IMR-90 (cell line): ENCODE measurements at places on chromosomes 6 and 20. TPM values are rescaled to one million over a fixed set of nuclear protein-coding genes. Genes with fewer than 3 reads are reported as not detected.

The FAM184A gene
- not detected in 2 replicates for total RNA-seq

The OR12D3 gene
- total RNA-seq: not detected in 2 replicates

The SLC17A2 gene
- total RNA-seq: not detected in 2 replicates

The NKAPL gene
- total RNA-seq: 0.54 and 0.83 TPM in 2 replicates

The NMBR gene
- total RNA-seq: not detected in 2 replicates

The CAGE1 gene
- under 0.01 TPM in 1 of 2 replicates, not detected in the other for total RNA-seq

The BMP2 gene
- total RNA-seq: 0.18 and 0.28 TPM in 2 replicates

- no peak for DNase-seq
These were observed 3.1 kb upstream of the CCDC167 start for GRCh38 chr6:37502703-37503291.

- no peak for DNase-seq
These were observed 80.3 kb downstream of the ASXL1 start for GRCh38 chr20:32438331-32438858.

- DNase-seq: no peak
These were observed 104.0 kb downstream of the VEGFA start for GRCh38 chr6:43873806-43874714.

DNA sequence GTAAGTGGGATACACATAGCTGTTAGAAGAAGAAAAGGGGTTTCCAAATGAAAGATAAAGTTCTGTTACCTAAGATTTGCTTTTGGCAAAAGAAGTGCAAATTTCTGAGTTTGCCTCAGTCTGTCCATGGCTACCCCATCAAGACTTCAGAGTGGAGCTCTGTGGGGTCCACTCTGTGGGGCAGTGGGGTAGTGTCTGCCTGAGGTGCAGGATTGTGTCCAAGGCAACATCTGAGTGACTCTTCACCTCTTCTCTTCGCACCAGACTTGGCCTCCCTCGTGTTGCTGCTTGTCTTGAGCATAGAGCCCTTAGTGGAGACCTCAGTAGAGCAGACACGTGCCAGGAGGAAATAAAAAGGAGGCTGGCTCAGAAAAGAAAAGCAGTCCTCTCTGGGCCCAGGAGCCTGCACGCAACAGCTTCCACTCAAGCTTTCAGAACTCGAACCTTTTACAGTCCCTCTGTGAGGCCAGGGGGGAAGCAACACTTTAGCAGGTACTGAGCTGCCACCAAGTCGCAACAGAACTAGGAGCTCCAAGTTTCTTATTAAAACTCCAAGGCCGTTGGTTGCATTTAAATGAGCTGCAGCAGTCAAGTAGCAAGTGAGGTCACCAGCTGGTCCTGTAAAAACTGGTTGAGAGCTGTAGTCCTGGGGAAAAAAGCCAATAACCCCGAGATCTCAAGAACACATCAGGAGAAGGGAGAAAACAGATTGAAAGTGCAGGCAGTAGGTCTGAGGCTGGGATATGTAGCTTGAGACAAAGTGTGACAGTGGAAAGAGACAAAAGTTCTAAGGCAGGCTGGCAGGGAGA is 413.5 kb downstream of the CDC5L start:
- no peak for DNase-seq

DNA sequence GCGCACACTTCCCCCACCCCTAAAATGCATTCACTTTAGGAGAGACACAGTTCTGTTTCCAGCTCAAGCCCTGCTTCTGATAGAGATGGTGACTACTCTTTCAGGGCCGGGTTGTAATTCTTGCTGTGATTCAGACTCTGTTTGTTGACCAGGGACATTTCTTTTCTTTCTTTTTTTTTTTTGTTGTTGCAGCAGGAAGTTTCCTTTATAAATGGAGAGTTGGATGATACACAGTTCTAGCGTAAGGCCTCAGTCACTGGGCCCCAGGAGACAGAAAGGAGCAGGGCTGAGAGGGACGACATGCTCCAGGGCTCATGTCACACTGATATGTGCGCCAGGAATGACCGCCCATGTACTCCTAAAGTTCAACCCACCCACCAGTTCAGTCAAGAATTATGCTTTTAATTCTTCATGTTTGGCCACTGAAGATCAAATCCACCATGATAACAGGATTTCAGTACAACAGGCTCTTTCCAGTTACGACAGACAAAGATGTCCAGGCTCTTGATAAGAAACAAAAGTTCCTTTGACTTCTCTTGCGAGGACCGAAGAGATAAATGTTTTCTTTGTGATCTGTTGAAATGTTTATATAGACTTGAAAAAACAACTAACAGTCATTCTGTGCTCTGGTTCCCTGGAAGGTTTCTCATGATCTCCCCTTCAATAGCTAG is 142.5 kb downstream of the CD164 start:
- no peak for DNase-seq

DNA sequence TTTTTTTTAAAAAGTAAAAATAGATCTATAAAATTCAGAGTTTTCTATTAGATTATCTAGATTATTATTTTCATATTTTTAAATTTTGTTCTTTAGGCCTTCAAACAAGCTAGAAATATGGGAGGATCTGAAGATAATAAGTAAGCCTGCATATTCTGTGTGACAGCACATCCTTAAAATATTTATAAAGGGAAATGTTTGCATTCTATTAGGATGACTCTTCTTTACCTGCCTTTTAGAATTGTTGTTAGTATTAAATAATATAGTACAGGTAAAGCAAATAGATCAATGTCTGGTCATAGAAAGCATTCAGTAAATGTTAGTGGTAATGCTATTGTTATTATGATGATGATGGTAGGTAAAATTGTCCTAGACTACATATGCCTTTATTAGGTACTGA is 17.4 kb downstream of the PEX3 start:
- DNase-seq: no peak

GRCh38 chr20:24692446-24693200 is 223.2 kb downstream of the SYNDIG1 start:
- no peak for DNase-seq

DNA sequence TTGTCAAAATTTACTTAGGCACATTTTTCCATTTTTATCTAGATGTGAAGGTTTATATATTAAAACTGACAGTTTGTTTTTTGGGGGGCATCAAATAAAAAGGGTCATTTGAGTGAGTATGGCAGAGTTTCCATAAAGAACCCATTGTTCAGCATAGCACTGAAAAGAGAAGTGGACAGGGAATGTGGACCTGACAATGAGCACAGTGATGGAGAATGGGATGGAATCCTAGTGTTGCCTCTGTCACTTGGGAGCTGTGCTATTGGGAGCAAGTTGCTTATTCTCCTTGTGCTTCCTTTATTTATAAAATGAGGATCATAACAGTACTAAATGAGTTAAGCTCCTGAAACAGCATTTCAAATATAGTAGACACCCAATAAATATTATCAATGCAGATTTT is 130.7 kb upstream of the SIM1 start:
- no peak for DNase-seq

GRCh38 chr6:35640017-35640664 is 48.6 kb downstream of the FKBP5 start:
- peak; percentile 62 for DNase-seq

DNA sequence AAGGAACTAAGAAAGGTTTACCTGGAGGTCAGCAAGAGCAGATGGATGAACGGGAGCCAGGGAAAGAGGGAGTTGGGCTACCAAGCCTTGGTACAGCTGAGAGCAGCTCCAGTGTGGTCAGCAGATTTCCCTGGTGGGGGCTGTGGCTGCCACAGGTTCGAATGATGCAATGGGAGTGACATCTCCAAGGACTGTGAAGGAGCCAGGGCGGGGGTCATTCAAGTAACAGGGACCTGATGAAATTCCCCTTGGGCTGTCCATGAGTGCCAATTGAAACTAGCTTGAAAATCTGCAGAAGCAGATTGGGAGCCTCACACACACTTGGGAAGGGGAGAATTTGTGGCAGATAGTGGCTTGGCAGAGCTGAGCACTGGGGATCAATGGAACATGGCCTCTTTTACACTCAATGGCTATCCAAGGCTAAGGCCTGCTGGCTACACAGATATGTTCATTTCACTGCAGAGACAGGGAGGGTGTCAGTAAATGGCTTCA is 247.0 kb upstream of the ECI2 start:
- no peak for DNase-seq

- peak; percentile 34 for DNase-seq
These were observed 12.8 kb upstream of the DSTN start for GRCh38 chr20:17556837-17557674.

DNA sequence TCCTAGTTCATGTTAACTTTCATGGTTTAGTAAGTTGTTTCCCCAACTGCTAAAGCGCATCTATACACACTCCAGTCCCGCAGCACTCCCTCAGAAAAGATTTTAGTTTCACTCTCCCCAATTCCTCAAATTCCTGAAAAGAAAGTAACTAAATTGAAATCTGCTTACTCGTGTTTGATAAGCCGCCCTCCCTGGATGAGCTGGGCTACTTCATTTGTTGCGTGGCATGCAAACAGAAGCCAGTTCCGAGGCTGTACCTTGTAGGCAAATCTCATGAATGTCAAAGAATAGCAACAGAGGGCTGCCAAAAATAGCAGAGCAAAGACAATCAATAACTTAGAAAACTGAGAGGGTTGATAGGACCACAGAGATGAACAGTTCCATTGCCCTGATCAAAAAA is 16.9 kb downstream of the MPC1 start:
- peak; percentile 43 for DNase-seq

GRCh38 chr6:132132422-132132821 is 181.2 kb upstream of the CCN2 start:
- DNase-seq: peak; percentile 58
